H54 (cell line): ENCODE measurements at places on chromosomes 12 and 14.
A peak's percentile ranks its signal among the peaks of the same experiment; 100 is the strongest.

- DNase-seq, result peak; percentile 16
Measured at GRCh38 chr12:77064896-77065360, 441 bp downstream of the E2F7 start.

DNA sequence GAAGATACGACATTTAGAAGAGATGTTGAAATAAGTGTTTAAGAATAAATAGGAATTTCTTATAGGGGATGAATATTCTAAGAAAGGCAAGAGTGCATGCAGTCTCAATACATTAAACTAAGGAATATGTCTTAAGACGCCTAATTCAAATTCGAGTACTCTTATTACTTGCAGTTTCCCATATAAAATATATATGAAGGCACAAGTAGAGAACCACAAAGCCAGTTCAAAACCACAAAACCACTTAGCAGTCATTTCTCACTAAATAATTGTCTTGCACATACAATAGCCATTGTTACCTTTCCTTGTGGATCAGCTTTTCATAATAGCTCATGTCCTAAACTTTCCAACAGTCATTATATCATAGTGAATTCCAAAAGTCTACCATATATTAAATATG, 91.0 kb upstream of the MON2 start:
- no peak for DNase-seq

DNA sequence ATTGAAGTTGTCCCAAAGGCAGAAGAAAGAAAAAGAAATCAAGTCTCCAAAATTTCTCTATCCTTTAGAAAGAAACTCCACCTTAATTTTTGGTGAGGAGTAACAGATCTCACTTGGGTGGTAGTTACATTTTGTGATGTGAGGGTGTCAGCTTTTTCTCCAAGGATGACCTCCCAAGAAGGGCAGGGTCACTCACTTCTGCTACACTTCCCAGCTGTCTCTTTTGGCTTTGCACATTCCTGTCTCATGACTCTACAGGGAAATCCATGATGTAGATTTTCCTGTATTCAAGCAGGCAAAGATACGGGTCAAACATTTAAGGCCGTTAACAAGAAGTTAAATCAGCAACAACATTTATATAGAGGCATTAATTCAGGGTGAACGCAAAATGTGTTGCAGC, 1016.4 kb downstream of the NRXN3 start:
- no peak for DNase-seq

DNA sequence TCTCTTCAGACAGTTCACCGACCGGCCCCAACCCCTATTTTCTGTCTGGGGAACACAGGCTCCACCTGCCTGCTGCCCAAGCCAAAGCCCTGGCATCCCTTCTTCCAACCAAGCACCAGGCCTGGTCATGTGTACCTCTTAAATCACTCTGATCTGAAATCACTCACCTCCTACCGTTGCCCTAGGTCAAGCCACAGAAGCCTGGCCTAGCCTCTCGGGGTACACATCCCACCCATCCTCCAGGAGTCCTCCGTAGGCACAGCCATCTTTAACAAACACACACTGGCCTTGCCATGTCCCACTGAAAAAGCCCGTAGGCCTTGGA, 81.8 kb downstream of the IRF2BPL start:
- no peak for DNase-seq

GRCh38 chr12:15453613-15454012, 131.3 kb downstream of the PTPRO start:
- no peak for DNase-seq

DNA sequence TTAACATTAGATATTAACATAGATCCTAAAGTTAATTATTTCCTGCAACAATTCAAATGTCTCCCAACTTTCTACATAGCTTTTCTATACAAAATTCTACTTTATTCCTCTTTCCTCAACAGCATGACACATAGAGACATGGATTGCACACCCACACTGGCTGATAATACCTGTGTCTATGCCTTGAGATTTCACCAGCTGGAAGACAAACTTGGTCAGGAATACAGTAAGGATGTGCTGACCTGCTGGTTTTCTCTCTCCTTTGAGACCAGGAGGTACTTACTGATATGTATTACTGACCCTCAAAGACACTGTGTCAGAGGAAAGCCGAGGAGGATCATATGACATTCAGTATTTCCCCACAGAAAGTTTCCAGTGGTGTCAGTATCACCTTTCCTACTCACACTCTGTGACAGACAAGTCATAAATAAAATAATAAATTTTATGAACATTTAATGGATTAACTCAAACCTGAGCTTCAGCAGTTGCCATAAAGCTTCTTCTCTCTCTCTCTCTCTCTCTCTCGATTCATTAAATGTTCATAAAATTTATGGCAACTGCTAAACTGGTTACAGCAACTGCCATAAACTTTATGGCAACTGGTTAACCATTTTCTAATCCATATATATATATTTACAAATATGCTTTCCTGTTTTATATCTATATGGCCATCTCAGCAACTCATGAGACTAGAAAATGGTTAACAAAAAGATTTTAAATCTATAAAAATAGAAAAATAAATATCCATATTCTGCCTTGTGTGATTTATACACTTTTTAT, 22.7 kb downstream of the EIF2S3B start:
- no peak for DNase-seq

DNA sequence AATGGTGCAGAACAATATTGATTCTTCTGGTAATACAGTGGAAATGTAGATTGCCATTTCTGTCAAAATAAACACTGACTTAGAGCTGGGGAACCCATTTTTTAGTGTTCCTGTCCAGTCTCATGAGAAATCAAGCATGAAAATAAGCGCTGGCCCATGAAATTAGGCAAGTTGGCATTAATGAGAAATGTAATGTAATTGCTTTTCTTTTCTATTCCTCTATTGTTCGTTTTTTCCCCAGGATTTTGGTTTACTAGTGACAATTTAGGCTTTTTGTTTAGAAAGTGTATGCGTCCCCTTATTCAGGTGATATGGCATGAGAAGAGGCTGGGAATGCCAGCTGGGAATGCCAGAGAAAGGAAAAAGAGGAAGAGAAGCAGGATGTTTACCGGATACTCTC, 64.4 kb upstream of the KICS2 start:
- no peak for DNase-seq

- DNase-seq, result no peak
Measured at GRCh38 chr14:32205554-32205953, 2.5 kb upstream of the RNU6-8 start.

DNA sequence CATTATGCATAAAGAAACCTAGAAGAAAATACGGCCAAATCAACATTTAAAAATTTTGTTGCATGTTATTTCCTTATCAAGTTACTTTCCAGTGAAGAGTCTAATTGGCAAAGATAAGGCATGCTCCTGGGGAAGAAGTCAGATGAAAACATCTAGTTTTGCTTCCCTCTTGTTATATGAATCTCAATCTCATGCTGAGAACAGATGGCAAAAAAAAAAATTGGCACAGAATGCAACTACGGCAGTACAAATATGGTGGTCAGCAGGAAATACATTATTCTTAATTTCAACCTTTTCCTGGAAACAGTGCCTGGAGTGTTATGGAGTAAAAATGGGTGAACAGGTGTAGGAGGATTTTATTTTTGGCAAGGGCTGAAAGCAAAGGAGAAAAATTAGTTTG, 32.8 kb downstream of the HECTD4 start:
- DNase-seq, result no peak

- DNase-seq, result no peak
Measured at GRCh38 chr12:109686523-109686922, 27.1 kb upstream of the FAM222A start.

DNA sequence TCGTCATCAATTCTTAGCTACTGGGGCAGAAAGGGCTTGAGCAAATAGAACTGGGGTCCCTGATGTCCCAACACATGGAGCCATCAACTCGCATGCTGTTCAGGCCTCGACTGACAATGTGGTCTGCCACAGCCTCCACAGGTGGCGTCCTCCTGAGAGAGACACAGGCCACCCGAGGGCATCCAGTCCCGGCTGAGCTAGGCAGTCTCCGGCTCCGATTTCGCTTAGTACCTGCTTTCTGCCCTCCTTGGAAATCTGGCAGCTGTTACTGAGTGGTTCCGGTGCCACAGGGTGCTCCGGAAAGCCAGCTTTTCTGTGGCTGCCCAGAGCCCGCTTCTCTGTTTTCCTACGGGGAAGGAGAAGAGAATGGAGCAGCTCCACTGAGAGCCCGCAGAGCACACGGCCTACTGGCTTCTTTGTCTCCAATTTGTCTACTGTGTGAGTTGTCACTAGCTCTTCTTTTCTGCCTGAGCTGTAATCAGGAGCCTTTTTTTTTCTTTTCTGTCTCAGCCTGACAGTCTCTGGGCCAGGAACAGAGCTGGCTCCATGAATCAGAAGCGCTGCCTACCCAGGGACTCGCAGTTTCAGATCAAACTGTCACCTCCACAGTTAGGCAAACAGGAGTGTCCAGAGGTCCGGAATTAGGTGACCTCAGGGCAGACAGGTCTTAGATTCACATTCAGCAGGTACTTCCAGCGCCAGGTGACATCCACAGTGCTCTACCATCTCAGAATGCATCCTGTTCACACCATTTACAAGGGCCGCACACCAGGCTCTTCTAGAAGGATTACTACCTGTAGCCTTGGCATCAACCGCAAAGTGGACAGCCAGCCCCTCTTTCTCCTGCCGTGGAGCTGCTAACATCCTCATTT, 73.3 kb downstream of the MOK start:
- DNase-seq, result no peak

GRCh38 chr12:130540376-130540775, 175.7 kb downstream of the RIMBP2 start:
- no peak for DNase-seq

DNA sequence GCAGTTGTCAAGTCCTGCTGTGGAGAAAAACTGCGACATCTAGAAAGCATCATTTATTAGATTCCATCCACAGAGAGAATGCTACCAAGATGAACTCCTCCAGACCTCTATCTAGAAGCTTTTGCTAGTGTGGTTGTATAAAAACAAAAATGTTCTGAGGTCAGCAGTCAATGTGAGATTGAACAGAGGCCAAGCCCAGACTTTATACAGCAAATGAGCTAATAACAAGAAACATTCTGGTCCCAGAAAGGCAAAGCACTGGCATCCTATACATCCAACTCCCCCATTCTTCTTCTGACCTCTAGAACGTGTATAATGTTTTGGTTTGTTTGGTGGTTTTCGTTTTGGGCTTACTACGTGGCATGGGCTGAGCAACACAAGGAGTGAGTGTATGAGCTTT, 26.7 kb upstream of the RIN3 start:
- DNase-seq, result no peak

DNA sequence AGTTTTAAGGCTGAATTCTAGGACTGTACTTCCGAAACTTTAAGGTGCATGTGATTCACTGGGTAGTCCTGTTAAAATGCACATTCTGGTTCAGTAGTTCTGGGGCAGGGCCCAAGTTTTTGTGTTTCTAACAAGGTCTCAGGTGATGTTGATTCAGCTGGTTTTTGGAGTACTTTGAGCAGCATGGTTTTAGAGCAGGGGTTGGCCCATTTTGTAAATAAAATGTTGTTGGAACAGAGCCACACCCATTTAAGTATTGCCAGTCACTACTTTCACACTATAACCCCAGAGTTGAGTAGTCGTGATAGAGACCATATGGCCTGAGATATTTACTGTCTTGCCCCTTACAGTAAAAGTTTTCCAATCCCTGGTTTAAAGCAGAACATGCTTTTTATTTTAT, 111.3 kb downstream of the SYNE2 start:
- DNase-seq, result no peak

- DNase-seq, result no peak
Measured at GRCh38 chr12:14824012-14824634, 10.1 kb upstream of the SMCO3 start.

GRCh38 chr14:64955297-64955696, 12.8 kb upstream of the GPX2 start:
- no peak for DNase-seq

GRCh38 chr12:12561371-12562015, 1.2 kb downstream of the DUSP16 start:
- peak; percentile 29 for DNase-seq

GRCh38 chr14:39230416-39231035, 3.2 kb upstream of the MIA2 start:
- no peak for DNase-seq

GRCh38 chr12:91562476-91562875, 379.9 kb upstream of the DCN start:
- DNase-seq, result no peak

- DNase-seq, result no peak
Measured at GRCh38 chr14:72742118-72742837, 151.6 kb downstream of the DPF3 start.

- DNase-seq, result no peak
Measured at GRCh38 chr14:64417771-64418125, 29.6 kb downstream of the MTHFD1 start.

- DNase-seq, result no peak
Measured at GRCh38 chr14:39246618-39247017, 12.9 kb downstream of the MIA2 start.

DNA sequence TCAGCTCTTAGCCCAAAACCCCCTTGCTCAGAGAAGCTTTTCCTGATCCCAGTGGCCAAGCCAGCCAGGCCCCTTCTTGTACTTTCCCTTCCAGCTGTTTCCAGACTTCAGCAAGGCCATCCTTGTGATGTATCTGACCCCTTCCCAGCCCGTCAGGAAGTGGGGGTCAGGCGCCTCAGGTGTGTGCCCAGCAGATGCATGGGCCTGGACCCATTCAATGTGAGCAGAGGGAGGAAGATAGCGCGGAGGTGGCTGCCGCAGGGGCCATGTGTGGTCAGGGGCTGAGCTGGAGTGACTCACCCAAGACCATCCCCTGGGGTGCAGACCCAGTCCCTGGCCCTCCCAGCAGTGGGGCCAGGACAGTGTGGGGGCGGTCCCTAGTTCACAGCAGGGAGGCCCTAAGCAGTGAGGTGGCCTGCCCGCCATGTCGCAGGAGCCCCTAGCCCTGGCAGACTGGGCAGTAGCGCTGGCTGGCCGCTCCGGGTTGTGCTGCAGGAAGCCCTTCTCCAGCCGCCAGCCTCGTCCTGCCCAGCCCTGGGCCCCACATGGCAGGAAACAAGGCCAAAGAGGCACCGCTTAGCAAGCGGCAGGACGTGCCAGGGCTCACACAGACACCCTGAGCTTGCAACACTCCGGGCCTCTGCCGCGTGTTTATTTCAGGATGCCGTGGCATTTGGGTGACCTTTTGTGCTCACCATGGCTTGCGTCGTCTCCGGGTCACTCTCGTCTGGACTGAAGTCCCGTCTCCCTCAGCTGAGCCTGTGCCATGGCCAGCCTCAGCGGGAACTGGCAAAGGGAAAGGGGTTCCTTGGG, 12.0 kb downstream of the ADSS1 start:
- no peak for DNase-seq

- DNase-seq, result no peak
Measured at GRCh38 chr12:4206470-4206869, 67.1 kb upstream of the CCND2 start.

- no peak for DNase-seq
Measured at GRCh38 chr12:105736498-105736897, 402.3 kb downstream of the NUAK1 start.

- DNase-seq, result no peak
Measured at GRCh38 chr14:105260959-105261358, 12.6 kb downstream of the BTBD6 start.

DNA sequence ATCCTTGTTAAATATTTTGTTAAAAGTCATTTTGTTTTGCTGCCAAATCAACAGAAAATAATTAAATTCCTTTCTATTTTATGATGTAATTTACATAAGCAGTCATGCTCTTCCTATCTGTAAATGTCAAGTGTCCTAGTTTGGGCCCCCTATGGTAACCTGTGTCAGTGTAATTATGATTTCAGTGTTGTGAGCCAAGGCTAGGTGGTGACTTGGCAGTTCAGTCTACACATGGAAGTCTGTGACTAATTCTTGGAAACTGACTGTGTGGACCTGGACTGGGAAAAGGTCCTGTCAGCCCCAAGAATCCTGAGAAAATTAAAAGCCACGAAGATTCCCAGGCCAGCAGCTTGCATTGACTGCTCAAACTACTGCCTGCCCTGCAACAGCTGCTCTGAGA, 371.0 kb downstream of the FUT8 start:
- DNase-seq, result no peak

- DNase-seq, result no peak
Measured at GRCh38 chr14:39812532-39813320, 380.5 kb upstream of the FBXO33 start.
